Breast epithelium (tissue), 4 donors: ENCODE measurements at places on chromosomes 4 and X. TPM values are rescaled to one million over a fixed set of nuclear protein-coding genes. Genes with fewer than 3 reads are reported as not detected.
A peak's percentile ranks its signal among the peaks of the same experiment; 100 is the strongest.

The IBSP gene
- not detected for total RNA-seq

The SPATA4 gene
- total RNA-seq: 1.3 TPM

- H3K36me3 ChIP-seq: no peaks in the 10 kb centered on the region
- H3K4me1 ChIP-seq: no peaks in the 10 kb centered on the region
- no peaks in the 10 kb centered on the region for H3K27me3 ChIP-seq
- no peak overlapping the region for H3K4me3 ChIP-seq
- no peak for DNase-seq
Measured at GRCh38 chr4:10671366-10671765, 13.2 kb downstream of the CLNK start.

- peak overlapping the region; percentile 17 for H3K4me3 ChIP-seq
- H3K36me3 ChIP-seq: no peaks in the 10 kb centered on the region
- H3K27ac ChIP-seq: no peak overlapping the region
- H3K27me3 ChIP-seq: peaks cover 4% of the 10 kb centered on the region
- no peaks in the 10 kb centered on the region for H3K4me1 ChIP-seq
Measured at GRCh38 chrX:97563531-97564133, 679.9 kb downstream of the RPA4 start.

DNA sequence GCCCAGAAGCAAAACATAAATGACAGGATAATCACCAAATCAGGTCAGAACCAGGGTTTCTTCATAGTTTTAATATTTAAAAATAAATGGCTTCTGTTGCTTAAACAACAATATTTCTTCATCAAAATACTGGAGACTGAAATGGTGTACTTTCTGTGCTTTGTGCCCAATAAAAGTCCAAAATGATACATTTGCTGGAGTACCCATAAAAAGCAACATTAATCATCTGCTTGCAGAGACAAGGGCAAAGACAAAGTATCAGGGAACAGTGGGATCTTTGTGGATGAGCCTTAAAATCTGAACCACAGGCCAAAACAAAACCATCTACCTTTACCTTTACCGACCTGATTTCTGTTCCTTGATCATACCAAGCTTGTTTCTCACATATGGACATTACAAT, 683.9 kb upstream of the ATOH1 start:
- no peaks in the 10 kb centered on the region for H3K4me1 ChIP-seq
- no peak overlapping the region for H3K27ac ChIP-seq
- no peaks in the 10 kb centered on the region for H3K27me3 ChIP-seq
- no peaks in the 10 kb centered on the region for H3K36me3 ChIP-seq

- no peak for DNase-seq
- no peaks in the 10 kb centered on the region for H3K27me3 ChIP-seq
- H3K4me3 ChIP-seq: no peak overlapping the region
Measured at GRCh38 chr4:179097741-179098140, 1655.5 kb upstream of the AGA start.

DNA sequence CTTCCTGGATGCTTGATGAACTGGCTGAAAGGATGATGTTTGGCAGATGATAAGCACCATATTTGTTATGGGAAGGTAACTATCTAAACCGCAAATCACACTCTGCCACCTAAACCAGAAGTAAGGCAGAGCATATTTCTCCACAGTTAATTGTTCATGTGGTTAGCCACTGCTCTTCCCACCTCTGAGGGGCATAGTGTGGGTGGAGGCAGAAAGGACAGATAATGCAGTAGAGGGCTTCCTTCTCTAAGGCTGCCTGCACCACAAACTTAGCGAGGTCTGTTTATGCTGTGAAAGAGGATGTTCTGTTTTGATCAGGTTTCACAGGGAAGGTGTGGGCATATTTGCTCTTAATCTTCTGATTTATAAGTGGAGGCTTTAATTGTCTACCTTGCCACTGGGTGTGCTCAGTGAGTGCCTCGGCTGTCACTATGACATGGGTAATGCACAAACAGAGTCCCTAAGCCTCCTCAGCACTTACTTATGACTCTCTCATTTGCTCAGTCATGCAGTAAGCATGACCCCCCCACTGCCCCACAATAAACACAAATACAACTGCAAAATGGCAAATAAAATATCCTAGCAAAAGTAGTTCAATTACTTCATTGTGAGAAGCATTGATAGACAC, 401.0 kb downstream of the TMA16 start:
- no peaks in the 10 kb centered on the region for H3K27me3 ChIP-seq
- no peaks in the 10 kb centered on the region for H3K36me3 ChIP-seq
- no peak overlapping the region for H3K4me3 ChIP-seq
- H3K27ac ChIP-seq: no peak overlapping the region
- no peaks in the 10 kb centered on the region for H3K4me1 ChIP-seq
